ENCODE measurements at places on chromosomes 11 and 22. TPM values are rescaled to one million over a fixed set of nuclear protein-coding genes. Genes with fewer than 3 reads are reported as not detected.

The DEUP1 gene
- not detected for polyA plus RNA-seq

The IRAG1 gene
- 1.0 TPM for polyA plus RNA-seq

The DUSP8 gene
- polyA plus RNA-seq: not detected

The SERGEF gene
- 42.3 TPM for polyA plus RNA-seq

The RBMXL2 gene
- not detected for polyA plus RNA-seq

The MYBPC3 gene
- polyA plus RNA-seq: not detected

The SCGB2A2 gene
- not detected for polyA plus RNA-seq
